ENCODE measurements at places on chromosomes 4 and X. TPM values are rescaled to one million over a fixed set of nuclear protein-coding genes. Genes with fewer than 3 reads are reported as not detected.

DNA sequence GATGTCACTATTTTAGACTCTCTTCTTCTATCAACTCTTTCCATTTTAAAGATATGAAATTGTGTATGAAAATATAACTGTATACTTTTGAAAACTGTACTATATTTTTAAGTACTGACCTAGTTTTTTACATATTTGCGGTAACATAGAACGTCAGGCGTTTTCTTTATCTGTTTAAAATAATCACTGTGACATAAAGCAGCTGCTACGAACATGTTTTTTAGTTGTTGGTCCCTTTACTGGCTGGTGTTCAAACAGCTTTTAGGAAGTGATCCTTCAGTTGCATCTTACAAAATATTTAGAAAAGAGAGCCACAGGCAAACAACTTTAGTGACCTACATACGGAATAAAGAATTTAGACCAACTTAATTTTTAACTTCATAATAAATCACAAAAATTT, 73.1 kb downstream of the METTL14 start:
- DNase-seq, result no peak

GRCh38 chrX:19372547-19373331, 29.0 kb downstream of the PDHA1 start:
- DNase-seq, result no peak

GRCh38 chr4:3304831-3305609, 12.2 kb downstream of the RGS12 start:
- no peak for DNase-seq

Gene ADGRG4
- total RNA-seq, result not detected

Gene LDB2
- 31.9 TPM for total RNA-seq

Gene STPG2
- 0.05 TPM for total RNA-seq

Measured in liver (tissue), 10 donors.